ENCODE measurements at places on chromosomes 2 and 18. TPM values are rescaled to one million over a fixed set of nuclear protein-coding genes. Genes with fewer than 3 reads are reported as not detected.

DNA sequence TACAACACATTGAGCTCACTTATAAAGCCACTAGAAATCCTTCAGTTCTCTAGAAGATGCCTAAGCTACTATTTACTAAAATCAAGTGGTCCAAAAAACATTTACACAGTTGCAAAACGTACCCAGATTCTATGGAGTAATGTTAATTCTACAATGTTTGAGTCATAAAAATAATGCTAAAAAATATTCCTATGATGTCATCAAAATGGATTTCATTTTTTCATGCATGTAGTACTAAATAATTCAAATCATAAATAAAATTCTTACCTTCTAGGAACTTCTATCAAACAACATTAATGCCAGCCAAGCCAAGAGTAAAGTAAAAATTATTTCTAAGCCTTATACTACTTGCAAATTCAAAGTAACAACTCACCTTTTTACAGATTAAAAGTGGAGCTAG lies 168.9 kb upstream of the EPC2 start:
- DNase-seq, result no peak

The MAP3K19 gene
- not detected for total RNA-seq

GRCh38 chr2:65957886-65958285 lies 477.0 kb upstream of the MEIS1 start:
- peak; percentile 17 for DNase-seq

DNA sequence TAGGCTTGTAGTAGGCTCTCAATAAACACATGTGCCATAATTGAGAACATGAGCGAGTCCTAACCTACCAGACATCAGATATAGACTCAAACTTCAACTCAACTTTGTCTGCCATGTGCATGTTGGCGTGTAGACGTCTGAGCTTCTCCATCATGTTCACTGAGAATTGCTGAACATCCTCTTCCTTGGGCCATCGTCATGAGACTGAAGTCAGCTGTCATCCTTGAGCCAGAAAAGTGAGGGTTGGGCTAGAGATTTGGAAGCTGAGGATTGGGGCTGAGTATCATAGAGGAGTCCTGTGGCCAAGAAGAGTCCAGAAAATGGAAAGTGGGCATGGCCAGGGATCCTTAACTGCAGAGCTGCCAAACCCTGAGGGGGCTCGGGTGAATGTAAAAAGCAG lies 7.8 kb upstream of the EFR3B start:
- no peak for DNase-seq

- DNase-seq, result peak; percentile 83
Observed at GRCh38 chr18:13136056-13136903, 82.3 kb upstream of the LDLRAD4 start.

GRCh38 chr18:79553154-79553553 lies 126.4 kb upstream of the CTDP1 start:
- no peak for DNase-seq

The C1GALT1C1L gene
- total RNA-seq, result not detected

GRCh38 chr2:71536226-71536671 lies 82.9 kb downstream of the DYSF start:
- no peak for DNase-seq

GRCh38 chr2:207871911-207872310 lies 102.2 kb upstream of the FZD5 start:
- DNase-seq, result no peak

DNA sequence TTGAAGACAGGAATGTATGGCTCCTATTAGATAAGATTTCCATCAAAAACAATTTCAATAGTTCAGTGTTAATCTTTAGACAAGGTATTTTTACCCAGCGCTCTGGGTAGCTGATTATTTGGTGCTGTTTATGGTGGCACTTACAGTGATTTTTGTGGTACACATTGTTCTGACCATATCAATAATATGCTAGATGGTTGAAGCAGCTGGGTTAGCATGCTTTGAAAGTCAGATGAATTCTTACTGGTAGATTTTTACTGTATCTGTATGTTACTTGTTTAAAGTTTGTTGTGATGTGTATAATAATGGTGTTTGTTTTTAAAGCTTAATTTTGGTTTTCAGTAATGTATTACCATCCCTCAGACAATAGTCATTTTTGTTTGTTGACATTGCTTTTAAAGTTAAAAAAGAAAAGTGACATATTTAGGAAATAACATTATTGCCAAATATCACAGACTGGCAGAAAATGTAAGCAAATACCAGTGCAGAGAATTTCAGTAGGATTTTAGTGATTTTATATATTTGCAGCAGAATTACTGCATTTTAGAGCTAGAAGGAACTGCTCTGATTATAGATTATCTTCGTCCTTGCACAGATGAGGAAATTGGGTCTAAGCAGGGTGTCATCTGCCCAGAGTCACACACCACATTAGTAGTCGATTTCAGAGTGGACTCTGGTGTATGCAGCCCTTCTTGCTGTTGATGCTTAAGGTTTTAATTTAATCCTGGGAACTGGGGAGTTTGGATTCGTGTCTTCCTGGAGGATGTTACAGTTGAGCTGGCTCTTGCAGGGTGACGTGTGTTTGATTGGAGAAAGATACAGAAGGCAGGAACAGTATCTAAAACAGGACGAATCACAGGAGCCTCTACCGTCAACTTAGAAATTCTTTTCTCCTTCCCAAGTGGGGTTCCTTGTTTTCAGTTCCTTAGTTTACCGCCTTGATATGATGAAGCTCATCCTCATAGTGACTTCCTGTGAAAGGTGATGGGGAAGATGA lies 6.6 kb downstream of the SOCS6 start:
- DNase-seq, result no peak

The TMSB10 gene
- 2,421 TPM for total RNA-seq

DNA sequence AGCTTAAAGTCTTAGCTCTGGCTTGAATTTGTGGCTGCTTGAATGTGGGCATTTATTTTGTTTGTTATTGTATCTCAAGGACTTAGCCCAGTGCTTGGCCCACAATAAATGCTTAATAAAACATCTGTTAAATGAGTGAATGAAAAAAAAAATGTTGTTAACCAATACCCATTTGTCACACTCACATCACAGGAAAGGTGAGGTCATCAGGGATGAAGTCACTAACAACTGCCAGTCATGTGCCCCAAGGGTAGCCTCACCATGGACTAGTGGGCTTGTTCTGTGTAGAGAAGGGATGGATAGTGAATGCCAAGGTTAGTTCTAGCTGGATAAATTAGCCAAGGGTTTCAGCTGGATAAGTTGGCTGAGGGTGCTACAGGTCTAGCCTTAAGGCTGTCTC lies 3.0 kb downstream of the NRBP1 start:
- no peak for DNase-seq

- peak; percentile 69 for DNase-seq
Observed at GRCh38 chr18:25832001-25832604, 258.3 kb downstream of the SS18 start.

GRCh38 chr18:73288813-73289212 lies 421.0 kb upstream of the NETO1 start:
- no peak for DNase-seq

The IL36A gene
- total RNA-seq, result not detected

DNA sequence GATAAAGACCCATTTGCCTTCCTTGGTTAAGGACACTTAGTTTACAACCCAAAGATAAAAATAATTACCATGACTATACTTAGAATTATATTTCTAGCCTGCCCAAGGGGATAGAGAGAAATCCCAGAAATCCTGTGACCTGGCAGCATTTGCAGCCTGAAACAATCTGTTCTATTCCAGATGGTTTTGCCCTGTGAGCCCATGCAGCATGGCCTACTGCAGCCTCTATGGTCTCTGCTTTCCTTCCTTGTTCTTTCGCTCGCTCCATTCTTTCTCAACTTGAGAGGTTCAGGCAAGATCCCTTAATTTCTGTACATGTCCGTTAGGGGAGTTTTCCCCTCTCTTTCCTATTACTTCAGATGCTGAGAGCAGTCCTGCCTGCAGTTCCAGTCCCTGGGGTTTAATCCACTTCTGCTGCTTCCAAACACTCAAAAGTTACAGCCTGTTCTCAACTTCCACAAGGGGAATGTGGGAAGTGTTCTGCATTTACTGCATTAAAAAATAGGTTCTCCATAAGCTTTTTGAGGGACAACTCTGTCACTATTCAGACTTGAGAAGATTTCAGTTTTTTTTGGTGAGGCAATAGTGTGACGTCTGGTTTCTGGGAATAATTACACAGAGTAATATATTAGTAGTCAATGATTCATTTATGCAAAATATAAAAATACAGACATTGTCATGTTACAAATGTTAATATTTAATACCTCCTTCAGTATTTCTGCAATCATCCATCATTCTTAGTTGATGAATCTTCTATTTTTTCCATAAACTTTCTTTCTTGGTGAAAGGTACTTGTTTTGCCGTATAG lies 80.3 kb downstream of the CDCA7 start:
- no peak for DNase-seq

DNA sequence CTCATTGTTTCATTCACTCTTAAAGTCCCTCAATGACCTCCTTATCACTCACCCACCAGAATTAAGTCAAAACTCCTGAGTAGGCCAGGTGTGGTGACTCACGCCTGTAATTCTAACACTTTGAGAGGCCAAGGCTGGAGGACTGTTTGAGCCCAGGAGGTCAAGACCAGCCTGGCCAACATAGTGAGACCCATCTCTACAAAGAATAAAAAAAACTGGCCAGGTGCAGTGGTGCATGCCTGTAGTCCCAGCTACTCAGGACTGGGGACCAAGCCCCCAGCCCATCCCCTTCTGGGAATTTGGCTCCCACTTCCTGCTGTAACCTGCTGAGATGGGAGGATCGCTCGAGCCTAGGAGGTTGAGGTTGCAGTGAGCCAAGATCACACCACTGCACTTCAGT lies 28.9 kb downstream of the TMEM247 start:
- DNase-seq, result no peak

DNA sequence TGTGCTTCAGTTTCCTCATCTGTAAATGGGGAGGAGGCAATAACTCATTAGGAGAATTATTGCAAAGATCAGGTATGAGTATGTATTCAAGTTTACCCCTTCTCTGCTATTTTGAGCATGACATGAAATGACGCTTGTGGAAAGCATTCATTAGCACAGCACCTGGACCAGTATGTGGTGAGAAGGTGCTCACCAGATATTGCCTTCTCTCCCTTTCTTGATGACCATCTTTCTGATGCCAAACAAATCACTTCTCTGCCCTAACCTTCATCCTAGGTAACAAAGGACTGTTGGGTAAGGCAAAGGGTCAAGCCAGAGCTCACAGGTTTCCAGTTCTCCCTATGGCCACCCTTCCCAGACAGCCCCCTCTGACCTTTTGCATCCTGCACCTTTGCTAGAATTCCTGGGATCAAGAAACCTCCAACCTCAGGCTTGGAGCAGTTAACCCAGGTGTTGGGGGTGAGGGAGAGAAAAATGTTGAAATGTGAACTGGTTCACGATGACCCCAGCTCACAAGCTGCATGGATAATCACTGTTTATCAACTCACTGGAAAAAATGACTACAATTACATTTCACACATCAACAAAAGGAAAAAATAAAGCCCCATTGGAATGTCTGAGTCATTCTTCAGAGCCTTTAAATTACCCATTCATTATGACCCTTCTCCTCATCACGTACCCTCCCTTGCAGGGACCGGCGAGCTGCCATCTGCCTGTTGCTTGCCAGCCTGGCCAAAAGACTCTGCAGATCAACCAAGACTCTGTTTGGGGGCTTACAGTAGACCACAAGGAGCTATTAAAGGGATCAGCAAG lies 41.6 kb downstream of the LBH start:
- DNase-seq, result no peak

Data from H7 (cell line).